ENCODE measurements at places on chromosomes 1 and 21.

DNA sequence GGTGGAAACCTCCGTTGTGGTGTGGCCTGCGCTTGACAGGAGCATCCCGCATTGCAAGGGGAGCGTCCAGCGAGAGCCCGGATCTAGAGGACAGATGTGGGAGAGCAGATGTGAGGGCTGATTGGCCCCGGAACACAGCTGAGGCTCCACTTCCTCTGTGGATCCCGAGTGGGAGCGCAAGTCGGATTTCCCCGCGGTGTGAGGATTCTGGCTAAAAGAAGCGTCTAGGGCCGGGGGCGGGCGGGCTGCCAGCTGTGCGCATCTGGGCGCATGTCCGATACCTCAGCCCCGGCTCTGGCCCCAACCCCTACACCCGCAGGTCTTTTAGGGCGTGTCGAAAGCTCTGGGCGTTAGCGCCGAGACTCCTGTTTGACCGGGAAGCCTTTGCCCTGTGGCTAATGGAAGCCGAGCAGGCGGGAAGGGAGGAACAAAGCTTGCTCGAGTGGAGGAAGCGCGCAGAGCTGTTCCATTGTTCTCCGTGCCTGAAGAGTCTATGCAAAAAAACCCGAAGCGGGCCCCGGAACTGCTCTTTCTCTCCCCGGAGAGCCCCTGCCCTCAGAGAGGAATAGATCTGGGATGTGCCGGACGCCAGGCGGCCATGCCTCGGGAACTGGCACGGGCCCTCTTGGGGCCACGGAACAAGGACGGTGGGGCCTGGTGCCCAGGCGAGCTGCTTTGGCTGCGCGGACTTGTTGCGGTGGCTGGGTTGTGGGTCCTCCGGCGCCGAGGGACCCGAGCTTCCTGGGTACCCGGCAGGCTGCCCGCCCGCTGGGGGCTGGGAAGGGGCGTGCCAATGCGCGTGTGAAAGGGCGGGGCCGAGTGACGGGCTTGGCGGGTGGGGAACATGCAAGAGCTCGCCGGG is 111.1 kb downstream of the NAV1 start:
- no peak for DNase-seq

DNA sequence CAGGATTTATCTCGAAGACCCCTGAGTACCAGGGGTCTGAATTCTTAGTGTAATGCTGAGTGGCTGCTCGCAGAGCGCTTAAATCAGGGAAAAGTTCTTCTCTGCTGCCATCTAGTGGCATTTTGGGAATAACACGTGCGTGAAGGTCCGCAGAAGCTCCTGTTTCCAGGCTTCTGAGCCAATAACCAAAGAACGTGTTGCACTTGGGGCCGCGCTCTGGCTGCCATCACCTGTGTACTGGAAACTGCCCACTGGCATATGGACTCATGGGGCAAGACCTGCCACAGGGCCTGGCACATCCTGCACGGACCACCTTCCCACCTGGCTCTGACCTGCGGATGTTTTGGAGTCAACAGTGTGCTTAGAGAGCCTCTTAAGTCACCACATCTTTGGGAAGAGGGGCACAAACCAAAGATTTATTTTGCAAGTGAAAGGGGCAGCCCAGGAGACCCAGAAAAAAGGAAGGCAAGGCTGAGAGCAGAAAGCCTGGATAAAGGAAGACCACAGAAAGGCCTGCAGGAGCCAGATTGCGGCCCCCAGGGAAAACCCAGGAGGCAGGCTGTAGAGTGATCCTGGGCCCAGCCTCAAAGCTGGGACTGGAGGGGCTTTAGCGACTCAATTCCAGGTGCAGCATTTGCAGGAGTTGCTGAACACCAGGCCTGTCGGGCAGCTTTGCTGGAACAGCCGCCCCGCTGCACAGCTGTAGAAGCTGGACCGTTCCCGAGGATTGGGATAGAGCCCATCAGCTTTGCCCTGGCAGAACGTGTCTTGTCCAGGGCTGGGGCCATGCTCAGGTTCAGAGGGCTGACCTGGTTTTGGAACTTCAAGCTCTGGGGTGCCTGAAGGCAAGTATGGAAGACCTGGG is 13.0 kb downstream of the CHIT1 start:
- no peak for DNase-seq

DNA sequence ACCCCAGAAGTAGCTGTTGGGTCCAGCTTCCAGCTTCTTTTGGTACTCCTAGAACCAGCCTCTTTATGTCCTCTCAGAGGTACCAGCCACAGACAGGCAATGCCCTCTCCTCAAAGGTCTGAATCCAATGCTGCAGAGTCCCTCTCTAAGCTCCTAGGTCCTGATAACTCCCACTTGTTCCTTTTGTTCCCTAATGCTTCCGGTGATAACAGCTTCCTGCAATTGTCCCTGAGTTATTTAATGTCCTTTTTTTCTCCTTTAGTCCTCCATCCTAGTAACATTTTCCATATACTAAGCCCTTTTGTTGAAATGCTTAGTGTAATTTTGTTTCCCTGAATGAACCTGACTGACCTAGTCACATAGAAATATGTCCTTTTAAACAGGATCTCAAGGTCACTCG is 201.7 kb upstream of the BEND5 start:
- no peak for DNase-seq

GRCh38 chr1:209086486-209087192 is 496.9 kb upstream of the CAMK1G start:
- DNase-seq = no peak

GRCh38 chr1:184310157-184310819 is 76.5 kb upstream of the C1orf21 start:
- no peak for DNase-seq

GRCh38 chr1:225517697-225518096 is 89.9 kb upstream of the LBR start:
- no peak for DNase-seq

GRCh38 chr1:215568299-215568692 is 1.2 kb downstream of the KCTD3 start:
- DNase-seq = no peak

GRCh38 chr1:169371404-169371803 is 3.4 kb downstream of the BLZF1 start:
- no peak for DNase-seq

GRCh38 chr1:236854605-236854983 is 59.5 kb downstream of the MTR start:
- no peak for DNase-seq

- DNase-seq = no peak
Measured at GRCh38 chr1:244962130-244962529, 97.8 kb upstream of the HNRNPU start.

GRCh38 chr1:150749720-150750311 is 15.8 kb downstream of the CTSS start:
- DNase-seq = no peak

DNA sequence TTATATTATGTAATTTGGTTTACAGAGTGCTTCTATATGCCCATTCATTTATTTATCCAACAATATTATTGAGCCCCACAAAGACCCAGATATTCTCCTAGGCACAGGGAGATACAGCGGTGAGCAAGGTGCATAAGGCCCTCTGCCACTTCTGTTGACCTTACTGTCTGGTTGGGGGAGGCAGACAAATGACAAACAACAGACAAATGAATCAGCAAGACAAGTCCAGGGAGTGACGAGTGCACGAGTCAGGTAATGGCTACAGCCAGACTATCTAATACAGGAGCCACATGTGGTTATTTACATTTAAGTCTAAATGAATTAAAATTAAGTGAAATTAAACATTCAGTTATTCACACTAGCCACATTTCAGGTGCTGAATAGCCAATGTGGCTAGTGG is 22.0 kb upstream of the BCAR3 start:
- no peak for DNase-seq
